ENCODE measurements at places on chromosomes 7 and 10. TPM values are rescaled to one million over a fixed set of nuclear protein-coding genes. Genes with fewer than 3 reads are reported as not detected.

- no peaks in the 10 kb centered on the region for H3K4me1 ChIP-seq
- no peak overlapping the region for H3K4me3 ChIP-seq
- no peaks in the 10 kb centered on the region for H3K36me3 ChIP-seq
- no peak for DNase-seq
- peaks cover 9% of the 10 kb centered on the region for H3K27me3 ChIP-seq
These were observed 16.5 kb downstream of the ZNF365 start for GRCh38 chr10:62390497-62391176.

The ADAM22 gene
- 9.2 TPM for total RNA-seq

DNA sequence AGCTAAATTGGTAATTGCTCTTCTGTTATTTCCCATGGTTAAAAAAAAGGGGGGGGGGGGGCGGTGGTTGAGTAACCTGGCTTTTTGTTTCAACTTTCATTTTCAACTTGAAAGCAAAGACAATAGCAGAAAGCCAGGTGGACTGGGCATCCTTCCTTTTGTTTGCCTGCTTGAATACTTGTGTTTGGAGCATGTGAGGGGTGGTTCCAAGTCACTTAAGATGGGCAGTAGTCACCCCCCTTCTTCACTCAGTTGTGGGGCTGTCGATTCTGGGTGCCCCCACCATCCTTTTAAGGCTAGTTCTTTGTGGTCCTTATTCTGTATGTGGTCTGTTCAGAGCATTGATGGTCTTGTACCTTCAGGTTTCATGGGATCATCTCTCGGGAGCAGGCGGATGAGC is 165.6 kb upstream of the PRR15 start:
- no peaks in the 10 kb centered on the region for H3K4me1 ChIP-seq
- no peak overlapping the region for H3K4me3 ChIP-seq

The CNPY1 gene
- total RNA-seq = not detected

The CCDC172 gene
- not detected for total RNA-seq

The GRID2IP gene
- 2.6 TPM for total RNA-seq

The CARD11 gene
- total RNA-seq = 104 TPM

- no peaks in the 10 kb centered on the region for H3K36me3 ChIP-seq
- no peaks in the 10 kb centered on the region for H3K4me1 ChIP-seq
- H3K27ac ChIP-seq = no peak overlapping the region
- no peak for DNase-seq
- H3K4me3 ChIP-seq = no peak overlapping the region
- H3K27me3 ChIP-seq = no peaks in the 10 kb centered on the region
These were observed 133.1 kb downstream of the GFRA1 start for GRCh38 chr10:116139886-116140285.

GRCh38 chr10:102564209-102564834 is 60.5 kb downstream of the SUFU start:
- no peaks in the 10 kb centered on the region for H3K4me1 ChIP-seq
- no peak for DNase-seq
- no peak overlapping the region for H3K4me3 ChIP-seq
- H3K27me3 ChIP-seq = no peaks in the 10 kb centered on the region
- no peak overlapping the region for H3K27ac ChIP-seq

The DPP6 gene
- total RNA-seq = not detected

The TMEM178B gene
- total RNA-seq = not detected

- H3K36me3 ChIP-seq = no peaks in the 10 kb centered on the region
- H3K4me1 ChIP-seq = no peaks in the 10 kb centered on the region
- no peak overlapping the region for H3K4me3 ChIP-seq
These were observed 23.6 kb upstream of the USP54 start for GRCh38 chr10:73614720-73615119.

GRCh38 chr7:157312941-157313340 is 23.9 kb upstream of the DNAJB6 start:
- H3K27ac ChIP-seq = no peak overlapping the region
- no peak for DNase-seq
- no peaks in the 10 kb centered on the region for H3K27me3 ChIP-seq
- no peak overlapping the region for H3K4me3 ChIP-seq
- no peaks in the 10 kb centered on the region for H3K4me1 ChIP-seq
- no peaks in the 10 kb centered on the region for H3K36me3 ChIP-seq

DNA sequence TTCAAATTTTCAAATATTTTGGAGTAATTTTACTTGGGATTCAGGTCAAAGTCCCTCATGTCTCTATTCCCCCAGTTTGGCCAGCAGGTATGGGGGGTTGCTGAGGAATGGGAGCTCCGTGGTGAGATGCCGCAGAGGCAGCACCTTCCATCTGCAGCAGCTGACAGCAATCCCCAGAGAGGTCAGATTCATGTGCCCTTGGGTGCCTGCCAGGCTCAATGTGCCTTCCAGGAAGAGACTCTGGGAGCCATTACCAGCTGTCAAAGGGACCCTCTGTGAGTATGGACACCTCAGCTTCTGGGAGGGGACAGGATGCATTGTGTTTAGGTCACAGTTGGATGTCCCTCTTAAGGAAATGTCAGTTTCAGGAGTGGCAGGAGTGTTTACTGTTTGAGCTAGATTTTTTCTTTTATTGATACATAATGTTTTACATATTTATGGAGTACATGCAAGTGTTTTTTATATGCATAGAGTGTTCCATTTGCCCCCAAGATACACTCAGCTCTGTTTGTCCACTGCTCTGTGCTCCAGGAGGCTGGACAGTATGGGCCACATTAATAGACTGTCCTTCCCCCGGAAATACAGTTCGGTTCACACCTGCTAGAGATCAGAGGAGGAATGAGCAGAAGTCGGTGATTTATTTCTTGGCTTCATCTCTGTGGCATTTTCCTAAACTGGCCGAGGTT is 75.3 kb upstream of the GRB10 start:
- H3K4me1 ChIP-seq = peaks cover 2% of the 10 kb centered on the region
- DNase-seq = no peak
- no peaks in the 10 kb centered on the region for H3K36me3 ChIP-seq
- no peak overlapping the region for H3K4me3 ChIP-seq
- no peak overlapping the region for H3K27ac ChIP-seq

DNA sequence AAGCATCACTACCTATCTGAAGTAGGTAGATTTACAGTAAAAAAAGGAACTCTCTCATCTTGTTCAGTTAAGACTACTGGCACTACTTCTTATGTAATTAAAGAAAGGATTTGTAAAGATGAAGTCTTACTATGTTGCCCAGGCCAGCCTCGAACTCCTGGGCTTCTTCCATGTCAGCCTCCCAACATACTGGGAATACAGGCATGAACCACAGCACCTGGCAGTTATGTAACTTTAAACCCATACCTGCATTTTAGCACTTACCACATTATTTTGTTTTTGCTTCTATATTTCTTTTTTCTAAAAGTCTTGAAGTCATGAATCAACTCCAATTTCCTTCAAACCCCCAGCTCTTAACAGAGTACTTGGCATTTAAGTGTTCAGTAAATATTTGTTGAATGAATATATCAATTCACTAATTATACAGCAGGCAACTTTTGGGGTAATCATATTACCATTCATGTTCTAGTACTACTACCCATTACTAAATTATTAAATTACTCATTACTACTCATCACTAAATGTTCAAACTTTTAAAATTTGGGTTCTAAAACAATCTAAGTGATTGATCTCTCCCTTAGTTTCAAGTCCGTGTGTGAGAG is 31.6 kb upstream of the CCDC71L start:
- peaks cover 6% of the 10 kb centered on the region for H3K4me1 ChIP-seq
- H3K36me3 ChIP-seq = no peaks in the 10 kb centered on the region
- no peak for DNase-seq
- peaks cover 9% of the 10 kb centered on the region for H3K27me3 ChIP-seq

DNA sequence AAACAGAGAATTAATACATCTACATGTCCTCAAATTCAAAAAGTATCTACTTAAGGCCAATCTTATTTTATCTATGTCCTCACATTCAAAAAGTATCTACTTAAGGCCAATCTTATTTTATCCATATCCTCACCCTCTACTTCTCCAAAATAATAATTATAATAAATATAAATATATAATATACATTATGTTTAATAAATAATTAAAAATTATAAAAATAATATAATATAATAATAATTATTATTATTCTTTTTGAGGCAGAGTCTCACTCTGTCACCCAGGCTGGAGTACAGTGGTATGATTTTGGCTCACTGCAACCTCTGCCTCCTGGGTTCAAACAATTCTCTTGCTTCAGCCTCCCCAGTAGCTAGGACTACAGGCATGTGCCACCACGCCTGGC is 784.9 kb downstream of the DNAJB9 start:
- H3K4me1 ChIP-seq = no peaks in the 10 kb centered on the region
- DNase-seq = no peak
- H3K27me3 ChIP-seq = no peaks in the 10 kb centered on the region
- H3K27ac ChIP-seq = no peak overlapping the region

- no peak overlapping the region for H3K27ac ChIP-seq
- no peaks in the 10 kb centered on the region for H3K27me3 ChIP-seq
- H3K4me1 ChIP-seq = no peaks in the 10 kb centered on the region
- no peak overlapping the region for H3K4me3 ChIP-seq
- DNase-seq = no peak
These were observed 82.1 kb downstream of the MTERF1 start for GRCh38 chr7:91798425-91798824.

The IRF5 gene
- total RNA-seq = 3.0 TPM

- H3K27me3 ChIP-seq = peaks cover 11% of the 10 kb centered on the region
- no peak overlapping the region for H3K4me3 ChIP-seq
These were observed 30.3 kb downstream of the PLA2G12B start for GRCh38 chr10:72924351-72924750.

DNA sequence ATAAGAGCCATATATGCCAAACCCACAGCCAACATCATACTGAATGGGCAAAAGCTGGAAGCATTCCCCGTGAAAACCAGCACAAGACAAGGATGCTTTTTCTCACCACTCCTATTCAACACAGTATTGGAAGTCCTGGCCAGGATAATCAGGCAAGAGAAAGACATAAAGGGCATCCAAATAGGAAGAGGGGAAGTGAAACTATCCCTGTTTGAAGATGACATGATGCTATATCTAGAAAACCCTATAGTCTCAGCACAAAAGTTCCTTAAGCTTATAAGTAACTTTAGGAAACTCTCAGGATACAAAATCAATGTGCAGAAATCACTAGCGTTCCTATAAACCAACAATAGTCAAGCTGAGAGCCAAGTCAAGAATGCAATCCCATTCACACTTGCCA is 23.8 kb upstream of the STARD3NL start:
- H3K36me3 ChIP-seq = no peaks in the 10 kb centered on the region
- H3K4me3 ChIP-seq = no peak overlapping the region
- no peaks in the 10 kb centered on the region for H3K4me1 ChIP-seq
- DNase-seq = no peak
- peaks cover 4% of the 10 kb centered on the region for H3K27me3 ChIP-seq

The SFTPA1 gene
- total RNA-seq = not detected

The SLC13A1 gene
- not detected for total RNA-seq

The LRRC61 gene
- total RNA-seq = 16.0 TPM

The PIK3AP1 gene
- 5.2 TPM for total RNA-seq

The ARHGAP22 gene
- 0.88 TPM for total RNA-seq

The SPAM1 gene
- total RNA-seq = not detected

DNA sequence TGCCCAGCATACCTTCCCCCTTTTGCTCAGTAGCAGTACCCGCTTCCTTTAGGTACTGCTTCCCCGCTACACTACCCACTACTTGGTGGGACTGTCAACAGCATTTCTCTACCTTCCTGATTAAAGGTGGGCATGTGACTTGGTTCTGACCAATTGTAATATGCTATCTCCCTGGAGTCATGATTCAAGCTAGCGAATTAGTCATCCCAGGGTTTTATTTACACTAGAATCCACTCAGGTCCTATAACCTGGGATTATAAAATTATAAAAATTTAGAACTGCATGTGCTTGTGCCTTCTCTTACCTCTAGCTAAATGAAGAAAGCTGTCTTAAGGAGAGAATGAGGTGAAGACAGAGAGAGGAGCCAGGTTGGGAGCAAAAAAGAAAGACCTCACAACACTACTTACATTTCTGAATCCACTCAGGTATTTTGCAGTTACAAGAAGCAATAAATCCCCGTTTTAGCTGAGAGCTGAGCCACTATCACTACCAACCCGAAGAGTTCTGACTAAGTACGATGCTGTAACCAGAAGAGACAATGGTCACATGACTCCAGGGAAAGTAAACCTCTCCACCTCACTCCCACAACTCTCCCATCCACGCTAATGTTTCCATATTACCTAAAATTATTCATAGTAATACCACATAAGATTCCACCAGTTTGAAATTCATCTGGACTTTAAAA is 9.7 kb downstream of the GBX1 start:
- no peaks in the 10 kb centered on the region for H3K36me3 ChIP-seq
- H3K27ac ChIP-seq = no peak overlapping the region
- no peaks in the 10 kb centered on the region for H3K4me1 ChIP-seq
- DNase-seq = no peak
- H3K4me3 ChIP-seq = no peak overlapping the region

DNA sequence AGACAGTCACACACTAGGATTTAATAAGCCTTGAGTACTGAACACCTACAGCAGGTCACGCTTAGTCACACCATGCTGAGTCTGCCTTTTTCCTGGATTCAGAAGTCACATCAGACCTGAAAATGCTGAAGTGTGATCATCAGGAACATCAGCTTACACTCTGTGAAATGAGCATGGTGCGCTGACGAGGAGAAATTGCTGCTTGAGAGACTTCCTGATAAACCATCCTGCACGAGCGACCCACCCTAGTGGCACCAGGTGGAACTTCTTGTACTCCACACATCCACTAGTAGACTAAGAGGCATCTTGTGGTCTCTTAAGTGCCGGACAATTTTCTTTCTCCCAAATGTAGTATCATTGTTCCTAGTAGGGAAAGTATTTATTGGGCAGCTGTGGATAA is 51.8 kb upstream of the MRLN start:
- H3K4me3 ChIP-seq = no peak overlapping the region
- H3K27me3 ChIP-seq = no peaks in the 10 kb centered on the region
- DNase-seq = no peak
- no peaks in the 10 kb centered on the region for H3K4me1 ChIP-seq
- H3K27ac ChIP-seq = no peak overlapping the region
- H3K36me3 ChIP-seq = peaks cover 41% of the 10 kb centered on the region

The TASOR2 gene
- 70.4 TPM for total RNA-seq

- no peak overlapping the region for H3K4me3 ChIP-seq
- peak overlapping the region; percentile 56 for H3K27ac ChIP-seq
- no peaks in the 10 kb centered on the region for H3K27me3 ChIP-seq
- H3K4me1 ChIP-seq = peaks cover 78% of the 10 kb centered on the region
These were observed 18.1 kb upstream of the GSTK1 start for GRCh38 chr7:143245123-143245522.

DNA sequence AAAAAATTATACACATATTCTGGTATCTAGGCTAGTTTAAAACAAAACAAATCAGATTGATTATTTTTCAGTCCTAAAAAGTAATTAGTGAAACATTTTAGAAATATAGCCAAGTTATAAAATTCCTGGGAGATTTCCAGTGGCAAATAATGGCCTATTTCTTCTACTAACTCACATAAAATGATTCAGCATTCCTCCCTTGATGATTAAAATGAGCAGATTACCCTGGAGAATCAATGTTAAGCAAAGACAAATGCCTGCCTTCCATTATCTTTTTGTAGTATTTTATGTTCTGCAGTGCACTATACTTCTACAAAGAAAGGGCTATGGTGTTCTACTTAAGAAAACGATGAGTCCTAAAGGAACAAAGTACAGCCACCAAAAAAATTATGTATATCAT is 53.6 kb downstream of the PARD3 start:
- no peaks in the 10 kb centered on the region for H3K36me3 ChIP-seq
- H3K4me1 ChIP-seq = no peaks in the 10 kb centered on the region
- H3K27me3 ChIP-seq = no peaks in the 10 kb centered on the region
- no peak for DNase-seq

- H3K4me3 ChIP-seq = no peak overlapping the region
- H3K27ac ChIP-seq = no peak overlapping the region
- no peak for DNase-seq
- peaks cover 5% of the 10 kb centered on the region for H3K4me1 ChIP-seq
- H3K36me3 ChIP-seq = no peaks in the 10 kb centered on the region
- peaks cover 35% of the 10 kb centered on the region for H3K27me3 ChIP-seq
These were observed 20.2 kb upstream of the AMZ1 start for GRCh38 chr7:2667843-2668242.

Data from naive thymus-derived CD8-positive, alpha-beta T cell (primary cell).